NCI-H774 (cell line): ENCODE measurements at places on chromosomes 5 and 9.

DNA sequence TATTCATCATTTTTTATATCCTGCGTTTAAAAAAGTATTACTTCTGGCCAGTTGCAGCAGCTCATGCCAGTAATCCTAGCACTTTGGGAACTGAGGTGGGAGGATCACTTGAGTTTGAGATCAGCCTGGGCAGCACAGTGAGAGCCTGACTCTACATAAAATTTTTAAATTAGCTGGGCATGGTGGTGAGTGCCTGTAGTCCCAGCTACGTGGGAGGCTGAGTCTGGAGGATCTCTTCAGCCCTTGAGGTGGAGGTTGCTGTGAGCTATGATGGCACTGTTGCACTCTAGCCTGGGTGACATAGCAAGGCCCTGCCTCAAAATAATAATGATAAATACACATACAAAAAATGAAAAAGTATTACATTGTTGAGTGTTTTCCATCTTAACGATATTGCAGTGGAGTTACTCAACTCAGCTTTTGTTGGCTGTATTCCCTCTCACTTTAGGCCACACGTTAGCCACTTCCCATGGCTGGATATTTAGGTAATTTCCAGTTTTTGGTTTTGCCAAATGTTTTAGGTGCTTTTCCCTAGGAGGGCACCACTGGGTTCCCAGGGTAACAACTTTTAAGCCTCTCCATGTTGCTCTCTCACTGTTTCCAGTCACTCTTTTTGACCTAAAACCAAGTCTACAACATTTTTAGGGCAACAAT, 20.6 kb downstream of the SHB start:
- no peak for DNase-seq

DNA sequence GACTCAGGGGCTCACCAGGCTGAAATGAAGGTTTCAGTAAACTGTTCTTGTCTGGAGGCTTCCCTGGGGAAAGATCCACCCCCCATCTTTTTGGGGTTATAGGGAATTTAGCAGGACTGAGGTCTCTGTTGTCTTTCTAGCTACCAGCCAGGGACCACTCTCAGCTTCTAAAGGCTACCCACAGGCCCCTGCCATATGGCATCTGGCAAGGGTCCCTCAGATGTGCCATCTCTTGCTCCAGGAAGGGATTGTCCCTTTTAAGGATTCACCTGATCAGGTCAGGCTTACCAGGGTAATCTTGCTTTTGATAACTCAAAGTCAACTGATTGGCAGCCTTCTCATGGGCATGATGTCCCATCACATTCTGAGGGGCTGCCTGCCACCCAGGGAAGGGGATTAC, 65.0 kb downstream of the NSUN2 start:
- no peak for DNase-seq

- DNase-seq = no peak
Measured at GRCh38 chr5:113242481-113243348, 192.1 kb downstream of the TSSK1B start.

DNA sequence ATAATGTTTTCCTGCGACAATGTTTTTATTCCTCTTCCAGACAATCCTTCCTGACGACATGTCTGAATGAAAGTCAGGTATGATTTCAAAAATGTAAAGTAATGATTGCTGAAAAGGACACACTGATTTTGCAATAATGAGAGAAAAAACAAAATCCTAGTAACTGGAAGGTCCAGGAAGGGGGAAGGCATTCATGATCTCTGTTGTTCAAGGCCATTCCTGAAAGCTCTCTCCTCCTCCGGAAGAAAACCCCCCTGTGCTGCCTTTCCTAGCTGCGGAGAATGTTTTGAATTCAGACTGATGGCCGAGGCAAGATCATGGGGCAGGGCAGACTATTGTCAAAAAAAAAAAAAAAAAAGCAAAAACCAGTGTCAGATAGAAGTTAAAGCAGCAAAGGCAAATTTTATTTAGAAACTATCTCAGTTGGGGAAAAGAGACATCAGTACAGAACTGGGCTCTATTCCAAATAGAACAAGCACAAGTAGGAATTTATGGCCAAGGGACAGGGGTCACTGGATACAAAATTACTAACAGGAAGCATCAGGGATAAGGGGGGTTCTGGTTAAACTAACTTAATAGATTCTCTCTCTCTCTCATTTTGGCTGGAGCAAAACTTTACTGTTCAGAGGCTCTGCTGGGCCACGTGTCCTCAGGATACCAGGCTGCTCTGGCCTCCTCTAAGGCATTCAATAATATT, 36.5 kb upstream of the CTSV start:
- DNase-seq = no peak
